ENCODE measurements at places on chromosomes 7 and 10. TPM values are rescaled to one million over a fixed set of nuclear protein-coding genes. Genes with fewer than 3 reads are reported as not detected.

The ITGB1 gene
- total RNA-seq, result 1,541 TPM

The TCAF2 gene
- total RNA-seq, result 6.1 TPM

DNA sequence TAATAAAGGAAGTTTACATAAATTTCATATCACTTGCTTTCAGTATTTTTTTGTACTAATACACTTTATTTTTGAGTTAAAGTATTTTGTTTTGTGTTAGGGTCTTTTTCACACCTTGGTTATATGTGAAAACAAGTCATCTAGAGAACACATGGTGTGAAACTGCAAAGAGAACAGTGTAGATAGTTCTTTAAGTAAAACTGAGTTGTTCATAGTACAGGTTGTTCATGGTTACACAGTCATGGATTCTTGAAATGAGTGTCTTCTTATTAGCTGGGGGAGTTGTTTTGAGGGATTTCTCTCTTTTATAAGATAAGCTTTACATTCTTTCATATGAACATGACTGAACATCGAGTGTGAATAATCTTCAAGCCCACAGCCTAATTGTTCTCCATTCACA, 244.2 kb downstream of the THSD7A start:
- no peaks in the 10 kb centered on the region for H3K4me1 ChIP-seq
- no peak overlapping the region for H3K27ac ChIP-seq
- no peaks in the 10 kb centered on the region for H3K27me3 ChIP-seq
- H3K4me3 ChIP-seq, result no peak overlapping the region
- no peak for DNase-seq

DNA sequence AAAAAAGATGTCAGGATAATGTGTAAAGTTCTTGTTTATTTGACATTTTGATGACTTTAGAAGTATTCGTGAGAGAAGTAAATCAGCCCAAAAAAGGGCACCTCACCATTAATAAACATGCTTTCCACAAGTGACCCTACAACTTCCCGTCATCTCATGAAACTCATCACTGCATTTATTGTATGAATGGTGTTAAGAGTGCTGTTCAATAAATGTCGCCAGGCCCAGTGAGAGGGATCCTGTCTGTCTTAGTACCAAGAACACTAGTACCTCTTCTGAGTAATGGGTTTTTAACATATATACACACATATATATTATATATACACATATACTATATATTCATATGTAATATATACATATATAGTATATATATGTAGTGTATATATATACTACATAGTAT, 61.9 kb downstream of the TMEM26 start:
- H3K27ac ChIP-seq, result no peak overlapping the region
- H3K4me1 ChIP-seq, result no peaks in the 10 kb centered on the region
- DNase-seq, result no peak

Data from thoracic aorta (tissue), 2 donors.